ENCODE measurements at places on chromosomes 4 and X. TPM values are rescaled to one million over a fixed set of nuclear protein-coding genes. Genes with fewer than 3 reads are reported as not detected.

GRCh38 chr4:168199260-168199957, 107.1 kb downstream of the ANXA10 start:
- H3K4me3 ChIP-seq, result no peak overlapping the region
- H3K4me1 ChIP-seq, result peaks cover 4% of the 10 kb centered on the region
- no peak overlapping the region for H3K27ac ChIP-seq

- no peaks in the 10 kb centered on the region for H3K36me3 ChIP-seq
- no peak for DNase-seq
- no peak overlapping the region for H3K4me3 ChIP-seq
Observed at GRCh38 chr4:175447016-175447415, 365.0 kb downstream of the GPM6A start.

- H3K27ac ChIP-seq, result no peak overlapping the region
- no peak for DNase-seq
- H3K4me3 ChIP-seq, result no peak overlapping the region
- H3K36me3 ChIP-seq, result no peaks in the 10 kb centered on the region
- no peaks in the 10 kb centered on the region for H3K27me3 ChIP-seq
Observed at GRCh38 chr4:124431653-124432192, 280.8 kb downstream of the ANKRD50 start.

DNA sequence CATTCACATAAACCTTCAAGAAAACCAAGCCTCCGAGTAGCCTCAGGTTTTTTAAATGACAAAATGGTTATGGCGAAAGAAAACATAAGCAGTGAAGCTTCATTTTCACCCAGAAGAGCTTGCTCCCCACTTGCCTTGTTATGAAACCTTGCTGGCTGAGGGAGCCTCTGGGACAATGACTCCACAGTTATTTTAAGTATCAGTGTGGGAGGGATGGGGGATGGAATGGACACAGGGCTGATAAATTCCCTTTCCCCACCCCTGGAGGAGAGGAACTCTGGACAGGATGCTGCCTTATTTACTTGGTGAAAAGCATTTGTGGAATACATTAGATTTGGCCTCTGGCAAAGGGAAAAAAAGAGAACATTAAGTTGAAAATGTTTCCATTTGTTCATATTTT, 220.7 kb upstream of the CNKSR2 start:
- H3K4me1 ChIP-seq, result no peaks in the 10 kb centered on the region
- no peak overlapping the region for H3K4me3 ChIP-seq
- no peak for DNase-seq
- no peaks in the 10 kb centered on the region for H3K27me3 ChIP-seq

KLHL4 gene
- total RNA-seq, result 0.78 TPM
